Left ventricle myocardium superior (tissue), 1 donor: ENCODE measurements at places on chromosomes 4 and X. TPM values are rescaled to one million over a fixed set of nuclear protein-coding genes. Genes with fewer than 3 reads are reported as not detected.

UNC5C gene
- total RNA-seq: 0.72 TPM

SHROOM2 gene
- 1.1 TPM for total RNA-seq

ABCE1 gene
- 29.5 TPM for total RNA-seq

MAOA gene
- total RNA-seq: 103 TPM

SPANXN4 gene
- total RNA-seq: not detected

P2RY8 gene
- 2.6 TPM for total RNA-seq

CYSLTR1 gene
- 1.6 TPM for total RNA-seq

PARM1 gene
- total RNA-seq: 107 TPM

ASB9 gene
- 0.55 TPM for total RNA-seq

ADH1B gene
- 110 TPM for total RNA-seq

RIBC1 gene
- 0.52 TPM for total RNA-seq

FREM3 gene
- not detected for total RNA-seq

ODAPH gene
- total RNA-seq: not detected

GRCh38 chr4:18319431-18319830 lies 297.9 kb upstream of the LCORL start:
- DNase-seq: no peak

GRCh38 chrX:38805432-38806389 lies 4.5 kb downstream of the MID1IP1 start:
- peak; percentile 81 for DNase-seq

DNA sequence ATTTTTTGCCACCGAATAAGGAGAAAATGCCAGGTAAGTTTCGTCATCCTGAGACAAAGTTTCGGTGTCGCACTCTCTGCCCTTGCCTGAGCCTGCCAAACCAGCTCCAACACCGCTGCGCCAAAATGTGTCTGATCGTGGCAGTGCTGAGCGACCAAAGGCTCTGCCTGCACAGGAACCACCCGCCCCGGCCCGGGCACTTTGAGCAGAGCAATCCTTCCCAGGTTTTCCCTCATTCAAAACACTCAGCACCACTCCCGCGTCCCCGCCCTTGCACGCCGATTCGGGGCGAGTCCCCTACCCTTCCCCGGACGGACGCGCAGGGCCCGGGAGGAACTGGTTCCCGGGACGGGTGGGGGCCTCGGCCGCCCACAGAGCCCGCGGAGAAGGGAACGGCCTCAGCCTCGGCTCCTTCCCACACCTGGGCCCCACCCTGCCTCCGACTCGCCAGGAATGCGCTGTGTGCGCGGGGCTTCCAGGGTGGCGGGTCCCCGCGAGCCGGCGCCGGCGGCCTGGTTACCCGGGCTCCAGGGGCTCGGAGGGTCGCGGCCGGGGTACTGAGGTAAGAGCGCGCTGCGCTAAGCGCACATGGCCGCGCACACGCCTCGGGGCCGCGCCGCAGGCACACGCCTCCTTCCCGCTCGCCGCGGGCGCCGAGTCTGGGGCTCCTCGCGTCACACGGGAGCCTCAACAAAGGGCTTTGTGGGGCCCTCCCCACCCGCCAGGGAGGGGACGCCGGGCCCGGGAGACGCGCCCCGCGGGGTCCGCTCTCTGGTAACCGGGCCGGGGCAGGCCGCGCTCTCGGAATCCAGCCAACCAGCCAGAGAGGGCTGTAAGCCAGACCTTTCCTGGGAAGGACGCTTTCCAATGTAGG lies at the start of gene C4orf36:
C4orf36 (minus strand) TSS at position 661 of the 874 bp plus-strand sequence. CDS start 902 bp downstream, outside the sequence.
- peak; percentile 71 for DNase-seq

GRCh38 chr4:82640540-82640939 lies 78.8 kb upstream of the TMEM150C start:
- no peak for DNase-seq

GRCh38 chr4:64174247-64174882 lies 234.9 kb downstream of the TECRL start:
- DNase-seq: no peak

- DNase-seq: peak; percentile 8
Observed at GRCh38 chr4:10085828-10086505, 30.6 kb downstream of the WDR1 start.

GRCh38 chrX:135520022-135520552 lies 373 bp upstream of the INTS6L start:
- DNase-seq: no peak

DNA sequence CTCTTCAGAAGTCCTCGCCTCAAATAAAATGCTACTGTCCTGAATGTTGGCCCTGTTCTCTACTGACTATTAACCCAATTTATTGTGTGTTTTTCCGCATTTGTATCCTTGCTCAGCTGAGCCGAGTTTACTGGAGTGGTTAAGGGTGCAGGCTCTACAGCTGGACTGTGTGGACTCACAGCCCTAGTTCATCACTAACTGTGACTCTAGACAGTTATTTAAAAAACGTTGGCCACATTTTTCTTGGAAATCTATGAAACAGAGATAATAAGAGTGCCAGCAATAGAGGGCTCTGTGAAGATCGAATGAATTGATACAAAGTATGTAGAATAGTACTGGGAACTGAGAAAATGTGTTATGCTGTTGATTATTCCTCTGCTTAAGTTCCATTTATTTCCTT lies 2.9 kb upstream of the GUF1 start:
- no peak for DNase-seq

DNA sequence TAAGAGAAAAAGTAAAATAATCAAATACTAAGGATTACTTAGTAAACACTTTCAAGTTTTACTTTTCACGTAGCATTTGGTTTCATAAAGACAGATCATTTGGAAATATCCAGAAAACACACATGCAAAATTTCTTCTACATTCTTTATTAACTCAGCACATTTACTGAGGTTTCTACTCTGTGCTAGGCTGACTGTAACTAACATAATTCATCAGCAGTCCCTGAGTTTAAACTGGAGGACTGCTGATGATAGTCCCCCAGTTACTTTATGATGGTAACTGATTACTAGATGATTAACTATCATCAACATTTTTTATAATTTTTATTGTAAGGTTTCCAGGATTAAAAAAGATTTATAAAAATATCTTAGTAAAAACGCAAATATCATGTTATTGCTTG lies 12.3 kb downstream of the LEF1 start:
- no peak for DNase-seq

DNA sequence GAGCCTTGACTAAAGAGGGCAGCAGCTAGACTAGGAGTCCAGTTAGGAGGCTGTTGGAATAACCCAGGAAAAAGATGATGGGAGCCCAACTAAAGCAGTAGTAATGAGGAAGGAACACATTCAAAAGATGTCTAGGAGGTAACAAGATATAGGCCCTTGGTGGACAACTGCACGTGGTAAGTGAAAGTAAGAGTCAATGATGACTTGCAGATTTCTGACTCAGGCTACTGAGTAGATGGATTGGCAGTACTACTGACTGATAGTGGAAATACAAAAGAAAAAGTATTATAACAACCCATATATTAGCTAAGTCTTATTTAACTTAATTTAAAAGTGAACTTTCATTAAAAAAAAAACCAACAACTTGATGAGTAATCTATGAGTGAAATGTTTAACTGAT lies 74.0 kb downstream of the PAK3 start:
- DNase-seq: no peak

- DNase-seq: peak; percentile 93
Observed at GRCh38 chr4:1579901-1580691, 104.0 kb downstream of the FAM53A start.

DNA sequence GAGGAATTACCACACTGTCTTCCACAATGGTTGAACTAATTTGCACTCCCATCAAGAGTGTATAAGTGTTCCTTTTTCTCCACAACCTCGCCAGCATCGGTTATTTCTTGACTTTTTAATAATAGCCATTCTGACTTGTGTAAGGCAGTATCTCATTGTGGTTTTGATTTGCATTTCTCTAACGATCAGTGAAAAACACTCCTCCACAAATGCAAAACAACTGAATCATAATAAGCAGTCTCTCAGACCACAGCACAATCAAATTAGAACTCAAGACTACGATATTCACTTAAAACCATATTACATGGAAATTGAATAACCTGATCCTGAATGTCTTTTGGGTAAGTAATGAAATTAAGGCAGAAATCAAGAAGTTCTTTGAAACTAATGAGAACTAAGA lies 371.7 kb downstream of the CXXC4 start:
- no peak for DNase-seq

- no peak for DNase-seq
Observed at GRCh38 chr4:6331018-6331417, 61.4 kb downstream of the WFS1 start.

DNA sequence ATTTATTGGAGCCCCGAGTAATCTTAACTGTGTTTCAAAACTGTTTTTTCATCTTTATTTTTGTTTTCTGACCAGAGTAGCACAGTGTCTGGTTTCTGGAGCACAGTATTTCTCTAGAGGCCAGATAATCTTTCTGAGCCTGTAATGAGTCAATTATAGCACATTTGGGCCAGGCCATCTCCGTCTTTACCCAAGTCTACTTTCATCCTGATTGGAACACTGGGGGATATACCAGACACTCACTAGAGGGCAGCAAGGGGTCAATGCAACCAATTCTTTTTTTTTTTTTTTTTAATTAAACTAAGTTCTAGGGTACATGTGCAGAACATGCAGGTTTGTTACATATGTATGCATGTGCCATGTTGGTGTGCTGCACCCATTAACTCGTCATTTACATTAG lies 282.0 kb downstream of the ARHGAP24 start:
- DNase-seq: no peak

GRCh38 chr4:85318415-85318814 lies 156.5 kb upstream of the ARHGAP24 start:
- DNase-seq: no peak

DNA sequence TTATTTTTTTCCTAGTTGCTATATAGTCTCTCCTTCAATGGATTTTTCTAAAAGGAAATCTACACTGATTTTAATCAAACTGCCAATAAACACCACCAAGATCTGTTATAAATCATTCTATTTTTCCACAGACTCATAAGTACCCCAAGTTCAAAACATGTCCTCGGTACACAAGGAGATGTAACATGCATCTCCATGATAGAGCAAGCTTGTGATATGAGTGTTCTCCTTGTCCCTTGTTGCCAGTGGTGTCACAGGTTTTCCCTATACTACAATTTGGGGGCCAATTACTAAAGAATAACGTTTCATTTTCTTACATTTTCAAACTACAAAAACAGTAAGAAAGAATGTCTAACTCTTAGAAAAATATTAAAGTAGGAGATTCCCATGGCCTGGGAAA lies 491 bp downstream of the ARHGEF6 start:
- DNase-seq: no peak

DNA sequence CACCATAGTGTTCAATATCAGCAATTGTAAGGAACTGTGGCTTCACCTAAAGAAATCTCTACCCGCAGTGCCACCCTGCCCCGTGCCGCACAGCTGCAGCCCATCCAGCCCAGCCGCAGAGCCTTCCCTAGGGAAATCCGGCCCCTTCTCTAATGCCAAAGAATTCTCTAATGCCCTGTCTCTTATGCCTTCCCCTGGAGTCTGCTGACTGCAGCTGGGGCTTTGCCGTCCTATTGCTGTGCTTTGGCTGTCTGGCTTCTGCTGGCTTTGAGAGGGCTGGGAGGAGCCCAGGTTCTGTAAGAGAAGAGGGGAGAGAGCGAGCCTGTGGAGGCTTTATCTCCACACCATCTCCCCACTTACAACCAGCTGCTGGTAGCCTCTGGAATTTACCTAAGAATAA lies 85.9 kb upstream of the HELT start:
- peak; percentile 43 for DNase-seq

DNA sequence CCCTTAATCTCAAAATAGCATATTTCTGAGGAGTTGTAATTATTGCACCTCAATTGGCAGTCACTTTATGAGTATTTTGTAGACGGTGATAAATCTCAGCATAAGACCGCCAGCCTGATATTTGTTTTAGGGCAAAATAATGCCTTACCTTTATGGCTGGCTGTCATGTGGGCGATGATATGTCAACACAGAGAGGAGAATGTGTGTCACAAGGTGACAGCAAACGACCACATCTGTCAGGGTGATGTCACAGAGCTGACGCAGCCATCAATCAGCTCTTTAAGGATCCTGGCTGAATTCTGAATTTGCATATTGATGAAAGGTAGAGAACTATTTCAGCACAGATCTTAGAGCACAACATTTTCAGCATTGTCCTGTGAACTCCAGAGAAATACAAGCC lies 209.7 kb downstream of the CEP135 start:
- DNase-seq: no peak

- DNase-seq: no peak
Observed at GRCh38 chr4:37946503-37947179, 13.6 kb upstream of the PTTG2 start.

DNA sequence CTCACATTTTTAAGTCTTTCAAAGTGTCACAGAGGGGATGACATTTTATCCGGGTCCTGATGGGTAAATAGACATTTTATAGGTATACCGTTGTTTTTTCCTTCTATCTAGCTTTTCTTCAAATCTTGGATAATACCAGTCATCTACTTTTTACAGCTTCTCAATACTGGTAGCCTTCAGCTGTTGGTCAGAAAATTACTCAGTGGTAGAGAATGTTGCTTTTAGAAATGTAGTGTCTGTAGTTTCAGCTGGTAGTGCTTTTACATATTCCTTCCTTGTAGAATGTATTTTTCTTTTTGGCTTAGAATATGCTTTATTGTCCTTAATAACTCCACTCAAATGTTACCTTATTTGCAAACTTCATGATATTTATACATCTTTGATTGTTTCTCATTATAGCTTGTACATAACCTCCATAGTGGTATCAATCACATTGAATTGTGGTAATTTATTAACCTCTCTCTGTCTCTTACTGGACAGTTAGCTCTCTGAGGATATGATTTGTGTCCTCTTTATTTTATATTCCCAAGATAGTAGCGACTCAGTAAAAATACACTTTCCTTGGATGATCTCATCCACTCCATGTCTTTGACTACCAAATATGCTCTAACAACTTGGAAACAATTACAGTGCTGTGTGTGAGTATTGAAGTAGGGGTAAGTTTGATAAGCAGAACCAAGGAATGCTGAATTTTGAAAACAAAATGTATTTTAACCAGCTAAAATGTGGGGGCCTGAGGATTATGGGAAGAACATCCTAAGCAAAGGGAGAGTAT lies 53.8 kb downstream of the RAP1GDS1 start:
- DNase-seq: no peak

DNA sequence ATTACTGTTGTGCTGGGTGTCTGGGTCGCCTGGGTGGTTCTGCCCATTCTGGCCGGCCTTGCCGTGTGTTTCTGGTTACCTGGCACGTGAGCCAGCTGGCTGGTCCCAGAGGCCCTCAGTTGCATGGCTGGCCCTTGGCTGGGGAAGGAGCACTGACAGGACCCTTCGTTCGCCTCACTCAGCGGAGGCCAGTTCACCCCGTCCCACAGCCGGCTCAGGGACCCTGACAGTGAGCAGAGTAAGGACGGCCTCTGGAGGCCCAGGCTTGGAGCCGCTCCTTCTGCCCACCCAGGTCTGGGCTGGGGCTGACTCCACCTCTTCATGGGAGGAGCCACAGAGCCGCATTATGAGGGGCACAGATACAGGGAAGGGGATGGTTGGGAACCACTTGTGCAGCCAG lies 20.3 kb upstream of the HGFAC start:
- peak; percentile 14 for DNase-seq

DNA sequence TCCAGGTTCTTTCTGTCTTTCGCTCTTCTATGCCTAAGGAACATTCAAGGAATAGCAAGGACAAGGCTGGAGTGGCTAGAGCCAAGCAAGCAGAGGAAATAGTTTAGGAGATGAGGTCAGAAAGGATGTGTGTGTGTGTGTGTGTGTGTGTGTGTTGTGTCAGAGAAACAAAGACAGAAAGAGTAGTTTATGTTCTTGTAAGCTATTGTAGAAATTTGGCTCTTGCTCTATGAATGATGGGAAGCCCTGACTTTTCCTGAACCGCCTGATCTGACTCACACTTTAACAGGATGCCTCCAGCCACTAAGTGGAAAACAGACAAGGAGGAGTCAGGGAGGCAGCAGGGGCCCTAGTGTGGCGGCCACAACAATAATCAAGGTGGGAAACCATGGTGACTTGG lies 39.7 kb downstream of the LGI2 start:
- no peak for DNase-seq
